ENCODE measurements at places on chromosomes 6 and 20.

- no peak for DNase-seq
Measured at GRCh38 chr6:7770601-7771000, 44.7 kb downstream of the BMP6 start.

DNA sequence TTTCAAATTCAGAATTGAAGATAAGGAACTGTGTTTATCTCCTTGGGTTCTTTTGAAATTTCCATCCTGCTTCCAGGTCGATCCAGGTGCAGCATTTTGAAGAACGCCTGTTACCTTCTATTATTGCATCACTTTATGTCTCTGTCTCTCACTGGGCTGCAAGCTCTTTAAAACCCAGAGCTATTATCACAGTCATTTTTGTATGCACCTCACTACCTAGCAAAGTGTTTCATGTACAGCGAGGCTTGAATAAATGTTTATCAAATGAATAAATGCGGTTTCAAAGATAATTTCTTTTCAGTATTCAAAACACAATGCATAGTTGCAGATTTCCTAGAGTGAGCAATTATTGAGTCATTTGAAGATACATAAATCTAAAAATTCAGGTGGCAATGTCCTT, 34.2 kb downstream of the GFOD1 start:
- DNase-seq: no peak

DNA sequence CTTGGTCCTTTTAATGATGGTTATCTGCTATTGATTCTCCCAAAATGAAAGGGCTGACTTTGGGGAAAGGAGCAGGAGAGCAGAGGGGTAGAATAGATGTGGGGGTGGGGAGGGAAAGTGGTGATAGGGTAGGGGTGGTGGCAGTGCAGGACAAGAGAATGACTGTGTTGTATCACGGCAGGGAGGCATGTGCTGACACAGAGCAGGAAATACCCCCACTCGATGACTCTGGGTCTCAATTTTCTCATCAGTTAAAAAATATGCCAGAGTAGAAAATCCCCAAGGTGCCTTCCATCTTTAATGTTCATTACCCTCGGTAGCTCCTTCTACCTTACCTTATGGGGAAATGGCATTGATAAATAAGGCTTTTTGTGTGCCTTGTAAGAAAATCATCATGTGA, 79.0 kb upstream of the ATXN1 start:
- DNase-seq: no peak

- no peak for DNase-seq
Measured at GRCh38 chr6:156068881-156069280, 613.2 kb upstream of the NOX3 start.

DNA sequence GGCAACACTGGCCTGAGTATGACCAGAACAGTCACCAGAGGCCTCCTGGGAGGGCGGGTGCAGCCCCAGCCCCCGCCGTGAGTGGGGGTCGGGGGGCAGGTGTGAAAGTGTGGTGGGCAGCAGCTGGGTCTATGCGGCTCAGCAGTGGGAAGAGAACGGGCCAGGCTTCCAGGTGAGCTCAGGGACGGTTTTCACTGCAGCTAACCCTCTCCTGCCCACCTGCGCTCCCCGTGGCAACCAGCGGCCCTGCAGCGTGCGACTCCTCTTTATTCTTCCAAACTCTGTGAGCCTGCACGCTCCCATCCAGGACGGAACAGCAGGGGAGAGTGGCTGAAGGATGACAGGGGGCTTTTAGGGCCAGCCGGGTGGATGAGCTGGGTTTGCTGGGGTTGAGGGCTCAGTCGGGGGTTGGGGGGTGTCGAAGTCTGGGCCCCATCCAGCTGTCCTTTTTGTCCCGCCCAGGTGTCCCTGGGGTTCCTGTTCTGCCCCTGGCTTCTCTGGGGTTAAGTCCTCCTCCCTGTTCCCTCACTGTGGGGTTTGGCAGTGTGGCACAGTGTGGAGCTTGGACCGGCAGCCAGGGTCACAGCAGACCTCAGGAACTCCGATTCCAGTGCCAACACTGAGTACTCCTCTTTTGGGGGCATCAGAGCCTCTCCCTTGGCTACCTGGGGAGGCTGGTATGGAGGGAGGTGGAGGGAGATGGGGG, 859 bp upstream of the BIRC7 start:
- no peak for DNase-seq

GRCh38 chr6:41966961-41967311, 25.3 kb upstream of the CCND3 start:
- DNase-seq: no peak

GRCh38 chr6:40717411-40718057, 130.4 kb upstream of the LRFN2 start:
- DNase-seq: no peak

DNA sequence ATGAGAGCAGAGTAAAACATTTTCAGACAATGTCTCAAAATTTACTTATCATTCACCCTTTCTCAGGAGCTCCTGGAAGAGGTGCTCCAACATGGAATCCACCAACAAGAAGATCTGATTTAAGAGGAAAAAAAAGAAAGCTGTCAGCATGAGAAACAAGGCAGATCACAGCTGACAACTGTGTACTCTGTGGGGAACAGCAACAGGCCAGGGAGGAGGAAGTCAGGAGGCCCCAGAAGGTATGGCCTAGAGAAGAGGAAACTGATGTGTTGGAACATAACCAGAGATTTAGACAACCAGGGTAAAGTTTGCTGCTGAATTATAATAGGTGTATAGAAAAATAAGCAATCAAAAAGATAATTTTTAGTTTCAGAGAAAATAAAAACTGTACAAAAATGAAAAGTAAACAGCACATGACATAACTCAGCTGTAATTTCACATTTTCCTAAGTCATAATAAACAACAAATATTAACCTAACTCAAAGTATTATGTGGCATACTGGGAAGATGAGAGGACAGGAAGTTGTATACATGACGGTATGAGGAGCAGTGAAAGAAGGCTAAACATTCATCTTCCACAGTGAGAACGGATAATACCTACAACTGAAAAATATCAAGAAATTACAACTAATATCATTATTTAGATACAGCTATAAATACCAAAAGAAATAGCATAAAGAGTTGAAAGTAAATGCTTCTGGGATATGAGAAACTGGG, 113.6 kb upstream of the EMILIN3 start:
- DNase-seq: no peak
